ENCODE measurements at places on chromosomes 1 and 21.

GRCh38 chr1:230322421-230322756 lies 103.7 kb downstream of the PGBD5 start:
- DNase-seq: no peak

DNA sequence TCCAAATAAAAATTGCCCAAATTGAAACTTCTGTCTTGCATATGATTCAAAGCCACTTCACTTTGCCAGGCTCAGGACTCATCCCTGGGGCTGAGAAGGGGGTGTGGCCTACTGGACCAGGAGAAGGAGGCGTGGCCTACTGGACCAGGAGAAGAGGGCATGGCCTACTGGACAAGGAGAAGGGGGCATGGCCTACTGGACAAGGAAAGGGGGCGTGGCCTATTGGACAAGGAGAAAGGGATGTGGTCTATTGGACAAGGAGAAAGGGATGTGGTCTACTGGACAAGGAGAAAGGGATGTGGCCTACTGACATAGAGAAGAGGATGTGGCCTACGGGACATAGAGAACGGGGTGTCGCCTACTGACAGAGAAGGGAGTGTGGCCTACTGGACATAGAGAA lies 405.3 kb downstream of the RRAGC start:
- peak; percentile 30 for DNase-seq

DNA sequence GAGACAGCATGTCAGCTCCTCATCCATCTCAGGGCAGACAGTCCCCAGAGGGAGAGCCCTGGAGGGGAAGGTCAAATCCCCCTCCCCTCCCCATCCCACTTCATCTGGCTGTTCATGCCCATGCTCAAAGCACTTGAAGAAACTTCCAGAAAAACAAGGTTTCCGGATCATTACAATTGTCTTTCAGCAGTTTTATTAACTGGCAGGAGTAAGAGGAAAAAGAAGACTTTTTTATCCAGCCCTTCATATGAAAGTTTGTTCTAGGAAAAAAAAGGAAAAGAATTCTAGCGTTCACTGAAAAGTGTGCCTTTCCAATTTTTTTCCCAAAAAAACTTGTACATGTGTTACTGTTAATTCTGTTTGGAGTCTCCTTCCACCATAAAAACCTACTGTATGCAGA lies 145.7 kb upstream of the TIAM1 start:
- no peak for DNase-seq

DNA sequence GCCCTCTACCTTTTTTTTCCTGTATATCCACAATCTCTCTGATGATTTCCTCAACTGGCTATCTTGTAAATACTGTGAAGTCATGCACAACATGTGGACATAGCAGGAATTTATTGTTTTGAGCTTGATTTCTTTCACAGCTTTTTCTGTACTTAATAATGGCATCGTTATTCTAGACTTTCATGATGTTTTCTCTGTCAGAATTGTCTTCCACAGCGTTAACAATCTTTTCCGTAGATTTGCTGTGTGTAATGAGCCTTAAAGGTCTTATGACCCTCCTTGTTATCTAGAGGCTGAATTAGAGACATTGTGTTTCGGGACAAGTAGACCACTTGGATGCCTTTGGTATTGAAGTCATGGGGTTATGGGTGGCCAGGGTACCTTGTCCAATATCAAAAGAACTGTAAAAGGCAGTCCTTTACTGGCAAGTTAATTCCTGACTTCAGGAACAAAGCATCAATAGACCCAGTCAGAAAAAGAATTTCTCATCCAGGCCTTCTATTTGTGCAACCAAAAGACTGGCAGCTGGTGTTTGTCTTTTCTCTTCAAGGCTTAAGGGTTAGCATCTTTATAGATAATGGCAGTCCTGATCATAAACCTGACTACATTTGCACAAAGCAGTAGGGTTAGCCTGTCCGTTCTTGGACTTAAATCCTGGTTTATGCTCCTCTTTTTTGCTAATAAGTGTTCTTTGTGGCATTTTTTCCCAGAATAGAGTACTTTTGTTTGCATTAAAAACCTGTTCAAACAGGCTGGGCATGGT lies 30.1 kb upstream of the CHAF1B start:
- no peak for DNase-seq

- peak; percentile 95 for DNase-seq
These were observed 54.2 kb upstream of the ETS2 start for GRCh38 chr21:38751379-38752050.

DNA sequence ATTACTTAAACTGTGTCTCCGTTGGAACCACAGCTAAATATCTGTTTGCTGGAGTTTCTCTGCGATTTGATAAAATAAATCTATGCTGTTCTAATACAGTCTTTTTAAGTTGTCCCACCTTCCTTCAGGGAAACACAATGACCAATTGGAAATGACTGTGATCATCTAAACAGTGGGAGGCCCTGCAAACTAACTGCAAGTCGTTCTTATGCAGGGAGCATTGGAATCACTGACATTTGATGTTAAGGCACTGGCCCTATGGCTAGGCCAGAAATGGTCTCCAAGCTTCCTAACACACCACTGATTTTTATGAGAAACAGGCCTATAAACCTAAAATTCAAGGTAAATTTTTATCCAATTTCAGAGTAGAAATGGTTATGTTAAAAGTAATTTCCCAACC lies 645.2 kb downstream of the LMO4 start:
- no peak for DNase-seq

GRCh38 chr1:236530286-236530685 lies 6.5 kb downstream of the LGALS8 start:
- DNase-seq: no peak

- peak; percentile 43 for DNase-seq
These were observed 8.3 kb downstream of the FAM229A start for GRCh38 chr1:32353886-32354570.

DNA sequence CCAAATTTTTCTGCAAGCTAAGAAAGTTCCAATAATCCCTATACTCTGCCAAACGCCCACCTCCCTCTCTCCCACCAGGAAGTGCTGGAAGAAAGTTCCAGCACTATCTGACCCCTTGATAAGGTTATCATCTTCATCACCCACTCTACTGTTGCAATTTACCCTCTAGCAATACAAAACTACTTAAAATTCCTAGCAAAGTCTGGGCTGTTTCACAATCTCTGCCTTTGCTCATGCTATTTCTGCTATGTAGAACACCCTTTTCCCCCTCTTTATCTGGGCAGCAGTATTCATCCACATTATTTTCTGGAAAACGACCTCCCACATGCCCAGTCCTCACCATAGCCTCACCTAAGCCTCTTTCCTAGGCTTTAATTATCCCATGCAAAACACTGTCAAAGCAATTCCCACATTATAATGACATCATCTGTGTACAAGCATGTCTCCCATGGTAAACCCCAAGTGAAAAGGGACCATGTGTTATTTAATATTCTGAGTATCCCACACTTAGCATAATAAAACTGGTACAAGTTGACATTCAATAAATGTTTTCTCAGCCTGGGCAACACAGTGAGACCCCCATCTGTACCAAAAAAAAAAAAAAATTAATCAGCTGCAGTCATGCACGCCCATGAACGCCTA lies 12.0 kb downstream of the F11R start:
- no peak for DNase-seq

GRCh38 chr1:243849421-243850201 lies 432 bp downstream of the AKT3 start:
- DNase-seq: no peak

- peak; percentile 1 for DNase-seq
These were observed 16.3 kb downstream of the PIK3C2B start for GRCh38 chr1:204478172-204478899.

DNA sequence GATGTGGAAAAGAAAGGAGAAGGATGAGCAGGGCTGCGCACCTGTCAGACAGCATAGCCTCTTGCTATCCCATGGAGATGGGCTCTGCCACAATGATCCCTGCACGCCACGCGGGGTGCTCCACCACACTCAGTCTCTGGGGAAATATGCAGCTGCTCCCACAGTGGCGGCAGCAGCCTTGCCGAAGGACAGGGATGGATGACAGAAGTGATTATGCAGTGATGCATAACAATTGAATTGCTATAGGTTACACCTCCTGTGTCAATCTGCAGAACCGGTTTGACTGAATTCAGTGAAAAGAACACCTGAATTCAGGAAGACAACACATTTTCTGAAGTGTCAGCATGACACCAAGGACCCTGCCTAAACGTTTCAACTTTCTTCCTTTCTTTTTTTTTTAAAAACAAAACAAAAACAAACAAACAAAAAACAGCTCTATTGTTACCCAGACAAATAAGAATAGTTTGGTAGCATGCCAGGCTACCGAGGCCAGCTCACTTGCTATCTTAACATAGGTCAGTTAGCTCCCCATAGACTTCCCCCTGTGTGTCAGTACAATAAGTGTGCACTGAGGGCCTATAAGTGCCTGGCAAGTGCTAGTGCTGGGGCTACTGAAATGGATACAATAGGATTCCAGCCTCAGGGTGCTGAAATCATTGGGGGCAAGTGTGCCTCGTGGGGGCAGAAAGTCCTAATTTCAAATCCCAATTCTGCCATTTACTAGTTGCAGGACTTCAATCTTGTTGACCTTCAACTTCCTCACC lies 127.6 kb upstream of the LMO4 start:
- DNase-seq: no peak

- DNase-seq: no peak
These were observed 508 bp downstream of the RAVER2 start for GRCh38 chr1:64745181-64745985.

GRCh38 chr21:14559102-14559501 lies 13.0 kb upstream of the SAMSN1 start:
- no peak for DNase-seq

DNA sequence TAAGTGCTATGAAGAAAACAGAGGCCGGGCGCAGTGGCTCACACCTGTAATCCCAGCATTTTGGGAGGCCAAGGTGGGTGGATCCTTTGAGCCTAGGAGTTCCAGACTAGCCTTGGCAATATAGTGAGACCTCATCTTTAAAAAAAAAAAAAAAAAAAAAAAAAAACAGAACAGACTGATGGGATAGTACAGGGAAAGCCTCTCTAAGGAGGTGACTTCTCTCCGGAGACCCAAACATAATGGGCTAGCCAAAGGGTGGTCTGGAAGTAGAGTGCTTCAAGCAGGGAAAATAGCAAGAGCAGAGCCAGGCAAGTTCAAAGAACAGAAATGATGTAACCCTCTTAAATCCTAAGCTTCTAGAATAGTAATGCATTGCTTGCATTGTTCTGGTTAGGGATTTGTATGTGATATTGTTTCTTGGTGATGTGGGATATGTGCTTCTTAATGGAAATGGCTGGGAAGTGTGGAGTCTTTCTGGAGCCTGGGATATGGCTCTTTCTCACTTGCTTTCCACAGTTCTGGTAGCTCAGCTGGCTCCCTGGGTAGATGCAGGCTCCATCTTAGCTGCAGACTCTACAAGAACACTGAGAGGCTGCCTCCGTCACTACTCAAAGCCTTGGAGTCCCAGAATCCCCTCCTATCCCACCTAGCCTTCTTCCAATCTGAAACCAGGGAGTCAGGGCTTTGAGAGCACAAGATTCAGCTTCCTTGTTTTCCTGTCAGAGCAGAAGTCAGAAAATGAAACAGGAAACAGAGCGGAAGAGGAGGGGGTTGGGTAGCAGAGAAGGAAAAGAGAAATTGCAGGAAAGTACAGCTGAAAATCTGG lies 1.9 kb upstream of the PIGV start:
- peak; percentile 80 for DNase-seq

DNA sequence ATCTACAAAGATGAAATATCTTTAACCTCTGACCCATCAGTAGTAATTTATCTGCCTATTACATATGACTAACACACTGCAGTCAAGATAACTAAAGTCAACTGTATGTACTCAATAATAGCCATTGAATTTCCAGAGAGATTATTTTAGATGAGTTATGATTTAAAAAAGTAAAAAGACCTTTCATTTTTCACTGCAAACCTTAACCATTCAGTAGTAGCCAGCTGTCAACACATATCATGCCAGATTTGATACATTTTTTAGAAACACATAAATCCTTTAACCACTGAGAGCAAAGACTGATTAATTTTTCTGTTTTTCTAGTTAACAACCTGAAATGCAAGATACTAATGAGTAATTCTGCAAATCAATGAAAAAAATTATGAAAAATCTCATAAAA lies 31.0 kb downstream of the PALMD start:
- no peak for DNase-seq

GRCh38 chr21:41141031-41141457 lies 26.9 kb upstream of the BACE2 start:
- no peak for DNase-seq

DNA sequence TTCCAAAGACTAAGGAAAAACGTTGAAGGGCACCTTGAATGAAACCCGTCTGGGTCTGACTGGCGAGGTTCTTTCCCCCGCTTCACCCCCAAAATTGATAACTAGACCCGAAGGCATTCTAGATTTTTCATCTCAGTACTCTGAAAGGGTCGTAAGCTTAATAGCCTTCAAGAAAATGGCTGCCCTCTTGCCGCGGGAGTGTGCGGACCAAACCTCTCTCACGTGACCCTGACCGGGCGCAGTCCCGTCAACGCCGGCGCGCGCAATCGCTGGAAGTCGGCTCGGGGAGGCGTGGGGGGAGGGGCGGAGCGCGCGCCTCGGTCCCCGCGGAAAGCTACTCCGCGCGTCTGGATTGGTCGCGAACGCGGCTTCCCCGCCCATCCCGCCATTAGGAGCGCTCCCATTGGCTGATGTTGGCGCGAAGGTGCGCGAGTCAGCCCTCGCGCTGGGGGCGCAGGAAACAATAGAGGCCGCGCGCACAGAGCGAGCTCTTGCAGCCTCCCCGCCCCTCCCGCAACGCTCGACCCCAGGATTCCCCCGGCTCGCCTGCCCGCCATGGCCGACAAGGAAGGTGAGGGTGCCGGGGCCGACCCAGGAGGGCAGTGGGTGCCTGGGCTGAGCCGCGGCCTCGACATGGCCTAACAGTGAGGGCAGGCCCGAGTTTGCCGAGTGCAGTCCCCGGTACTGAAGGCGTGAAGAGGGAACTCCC lies at the start of gene RBBP4:
TSS of gene RBBP4 (plus strand) at position 457 of the 709 bp plus-strand sequence. CDS start at position 556, 99 bp downstream.
- DNase-seq: peak; percentile 96

GRCh38 chr1:75129983-75130789 lies 4.0 kb upstream of the LHX8 start:
- DNase-seq: no peak

- no peak for DNase-seq
These were observed 128.7 kb downstream of the VPS13D start for GRCh38 chr1:12358499-12358898.

GRCh38 chr21:33801424-33802405 lies 113.9 kb downstream of the ATP5PO start:
- DNase-seq: no peak

- no peak for DNase-seq
These were observed 109.2 kb downstream of the CSMD2 start for GRCh38 chr1:34055818-34056217.

GRCh38 chr1:50271968-50272578 lies 151.2 kb downstream of the DMRTA2 start:
- no peak for DNase-seq
